ENCODE measurements at places on chromosomes 16 and 17. TPM values are rescaled to one million over a fixed set of nuclear protein-coding genes. Genes with fewer than 3 reads are reported as not detected.

GRCh38 chr16:23031508-23032098 lies 117.6 kb downstream of the USP31 start:
- no peak for DNase-seq

Gene CNTNAP4
- not detected for total RNA-seq

Gene DPH1
- total RNA-seq, result 47.2 TPM

Gene CBFA2T3
- 19.1 TPM for total RNA-seq

DNA sequence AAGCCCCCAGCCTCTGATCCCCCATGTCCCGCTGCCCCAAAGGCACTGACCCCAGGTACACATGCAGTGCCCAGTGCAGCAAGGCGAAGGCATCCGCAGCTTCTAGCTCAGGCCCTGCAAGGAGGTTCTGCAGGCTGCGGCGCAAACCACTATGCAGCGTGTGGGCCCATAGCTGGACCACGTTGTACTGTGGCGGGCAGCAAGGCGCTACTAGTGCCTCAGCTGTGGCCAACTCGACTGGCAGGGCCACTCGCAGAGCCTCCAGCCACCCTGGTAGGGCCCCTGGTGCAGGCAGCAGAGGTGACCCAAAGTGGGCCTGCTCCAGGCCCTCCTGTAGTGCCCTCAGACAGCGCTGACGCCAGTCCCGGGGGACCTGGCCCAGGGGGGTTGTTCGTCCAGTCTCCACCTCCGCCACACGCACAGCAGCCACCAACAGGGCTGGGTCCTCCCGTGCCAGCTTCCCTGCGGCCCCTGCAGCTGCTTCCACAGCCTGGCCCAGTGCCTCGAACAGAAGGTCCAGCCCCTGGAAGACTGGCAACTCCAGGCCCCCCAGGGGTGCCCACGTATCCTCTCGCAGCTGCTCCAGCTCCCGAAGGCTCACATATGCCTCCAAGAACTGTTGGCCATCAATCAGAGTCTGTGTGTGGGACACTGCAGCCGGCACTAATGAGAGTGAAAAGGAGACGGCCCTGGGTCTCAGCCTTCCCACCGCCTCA lies 2.6 kb downstream of the EXOC3L1 start:
- DNase-seq, result no peak

GRCh38 chr17:47276868-47277267 lies 23.2 kb downstream of the ITGB3 start:
- DNase-seq, result no peak

GRCh38 chr16:17129971-17130370 lies 340.8 kb downstream of the XYLT1 start:
- DNase-seq, result no peak

Gene SCARF1
- total RNA-seq, result 2.2 TPM

DNA sequence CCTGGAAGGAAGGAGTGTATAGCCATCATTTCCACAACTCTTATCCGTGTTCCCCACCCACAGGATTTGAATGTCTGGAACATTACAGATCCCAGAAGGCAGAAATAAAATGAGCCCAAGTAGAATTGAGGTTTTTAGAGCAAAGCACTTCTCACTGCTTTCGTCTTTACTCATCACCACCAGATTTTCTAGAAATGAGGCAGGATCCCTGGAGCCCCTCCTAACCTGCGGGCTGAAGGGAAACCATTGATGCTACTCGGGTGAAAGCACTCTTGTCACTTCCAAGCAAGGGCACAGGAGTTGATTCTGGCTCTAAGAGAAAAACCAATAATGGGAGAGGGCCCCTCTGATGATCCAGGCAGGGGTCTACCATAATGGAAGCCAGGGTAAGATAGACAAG lies 2.8 kb upstream of the ALDOC start:
- no peak for DNase-seq

Gene TOX3
- total RNA-seq, result not detected

Gene LUC7L
- total RNA-seq, result 50.5 TPM

Gene MT1H
- total RNA-seq, result not detected

- DNase-seq, result no peak
Measured at GRCh38 chr16:68257906-68258800, 6.2 kb upstream of the SLC7A6 start.

DNA sequence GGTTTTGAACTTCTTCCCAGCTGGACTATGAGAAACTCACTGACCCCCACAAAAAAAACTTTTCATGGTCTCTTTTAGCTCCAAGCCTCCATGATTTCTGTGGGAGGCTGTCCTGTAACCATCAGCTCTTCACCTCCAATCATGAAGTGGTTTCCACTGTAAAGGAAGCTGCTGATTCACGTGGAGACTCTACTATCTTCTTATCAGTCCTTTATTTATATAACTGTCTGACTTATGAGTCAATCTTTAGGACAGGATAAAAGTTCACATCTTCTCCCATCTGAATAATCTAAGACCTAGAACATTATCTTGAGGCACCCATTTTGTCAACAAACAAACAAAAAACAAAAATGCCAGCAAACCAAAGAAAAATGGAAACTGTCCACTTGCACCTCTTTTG lies 409.9 kb downstream of the SLC39A11 start:
- DNase-seq, result no peak

Gene KRTAP17-1
- not detected for total RNA-seq

- peak; percentile 71 for DNase-seq
Measured at GRCh38 chr16:20383106-20384029, 21.2 kb downstream of the PDILT start.

Gene MRM1
- 14.5 TPM for total RNA-seq

Gene SPHK1
- total RNA-seq, result 4.6 TPM

Gene SPG7
- 116 TPM for total RNA-seq

DNA sequence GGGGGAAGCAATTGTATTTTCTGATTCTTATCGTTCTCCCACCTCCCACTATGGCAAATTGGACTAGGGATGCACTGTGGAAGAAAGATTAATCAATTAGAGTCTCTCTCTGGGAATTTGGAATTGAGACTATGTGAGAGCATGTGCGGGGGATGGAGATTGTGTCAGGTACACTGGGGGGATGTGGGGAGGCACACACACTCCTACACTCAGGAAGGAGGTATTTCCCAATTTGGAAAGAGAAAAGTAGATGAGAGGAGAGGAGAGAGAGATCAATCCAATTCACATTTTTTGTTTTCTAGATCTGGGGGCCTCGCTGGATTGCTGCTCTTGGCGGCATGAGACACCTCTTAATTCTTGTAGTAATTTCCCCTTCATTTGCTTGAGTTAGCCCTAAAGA lies 14.3 kb upstream of the PRKCB start:
- DNase-seq, result no peak

Gene ZNF423
- total RNA-seq, result 0.22 TPM

DNA sequence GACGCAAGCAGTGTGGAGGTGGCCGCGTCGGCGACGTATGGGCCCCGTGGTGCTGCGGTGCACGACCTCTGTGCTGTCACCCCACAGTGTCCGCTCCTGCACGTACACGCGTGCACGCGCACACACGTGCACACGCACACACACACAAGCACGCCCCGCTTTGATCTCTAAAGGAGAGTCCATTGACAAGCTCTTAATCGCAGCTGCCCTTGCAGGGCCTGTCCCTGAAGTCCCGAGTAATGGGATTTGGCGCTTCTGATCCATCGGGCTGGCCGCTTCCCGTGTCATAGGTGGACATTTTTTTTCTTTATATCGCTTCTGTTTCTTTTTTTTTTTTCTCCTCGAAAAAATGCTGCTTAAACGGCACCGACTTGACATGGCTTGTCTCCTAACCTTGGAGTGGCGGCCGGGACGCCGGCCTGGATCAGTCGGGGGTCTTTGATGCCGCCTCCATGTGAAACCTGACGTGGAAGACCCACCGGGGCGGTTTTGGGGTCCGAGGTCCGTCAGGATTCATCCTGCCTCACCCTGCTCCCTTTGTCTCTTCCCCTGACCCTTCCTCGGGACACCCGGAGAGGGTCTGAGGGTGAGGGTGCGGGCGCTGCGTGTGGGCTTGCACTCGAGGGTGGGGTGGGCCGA lies 8.3 kb upstream of the AXIN1 start:
- no peak for DNase-seq

DNA sequence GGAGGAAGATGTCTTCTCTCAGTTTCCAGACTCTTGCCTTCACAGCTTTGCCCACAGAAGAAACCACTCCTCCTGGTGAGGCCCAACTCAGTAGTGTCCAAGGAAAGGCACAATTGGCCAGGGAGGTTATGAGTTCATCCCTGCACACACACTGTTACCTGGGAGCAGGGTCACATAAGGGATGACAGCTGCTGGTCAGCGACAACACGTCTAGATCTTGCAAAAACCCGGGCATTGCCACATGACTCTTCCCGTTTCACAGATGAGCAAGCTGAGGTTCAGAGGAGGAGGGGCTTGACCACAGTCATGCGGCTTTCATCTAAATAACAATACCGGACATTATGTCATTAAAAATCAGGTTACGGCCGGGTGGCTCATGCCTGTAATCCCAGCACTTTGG lies 186.0 kb downstream of the COPRS start:
- DNase-seq, result no peak

Gene HSPB9
- not detected for total RNA-seq

DNA sequence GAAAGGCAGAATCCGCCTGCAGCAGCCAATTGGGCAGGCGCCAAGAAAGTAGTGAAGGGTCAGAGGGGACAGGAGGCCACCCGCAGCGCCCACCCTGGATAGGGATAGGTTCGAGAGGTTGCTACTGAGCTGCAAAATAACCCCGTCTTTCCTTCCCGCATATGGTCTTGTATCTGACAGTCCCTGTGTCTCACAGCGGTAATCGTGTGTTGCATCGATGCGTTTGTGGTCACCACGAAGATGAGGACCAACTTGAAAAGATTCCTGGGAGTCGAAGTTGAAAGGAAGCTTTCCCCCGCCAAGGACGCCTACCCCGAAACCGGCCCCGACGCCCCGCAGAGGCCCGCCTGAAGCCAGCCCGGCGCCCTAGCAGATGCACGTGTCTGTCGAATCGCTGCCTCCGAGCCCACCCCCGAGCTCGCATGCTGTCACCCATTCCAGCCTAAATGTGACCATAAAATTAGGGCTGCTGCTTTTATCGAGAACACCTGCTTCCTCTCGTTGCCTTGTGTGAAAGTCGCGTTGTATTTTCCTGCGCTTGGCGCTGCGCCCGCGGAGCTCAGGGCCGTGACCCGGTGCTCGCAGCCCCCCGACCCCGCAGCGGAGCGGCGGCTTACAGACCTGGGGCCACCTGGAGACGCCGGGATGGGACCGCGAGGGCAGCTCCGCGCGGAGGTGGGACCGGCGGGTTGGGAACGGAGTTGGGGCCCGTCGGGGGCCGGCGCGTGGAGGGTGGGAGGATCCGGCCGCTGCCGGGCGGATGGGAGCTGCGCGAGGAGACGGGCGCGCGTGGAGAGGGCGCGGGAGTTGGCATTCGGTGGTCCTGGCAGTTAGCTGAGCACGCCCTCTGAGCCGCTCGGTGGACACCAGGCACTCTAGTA lies at the start of gene CMTM2:
TSS of gene CMTM2 (plus strand) at position 813 of the 881 bp plus-strand sequence. CDS start 145 bp downstream, outside the sequence.
- no peak for DNase-seq

DNA sequence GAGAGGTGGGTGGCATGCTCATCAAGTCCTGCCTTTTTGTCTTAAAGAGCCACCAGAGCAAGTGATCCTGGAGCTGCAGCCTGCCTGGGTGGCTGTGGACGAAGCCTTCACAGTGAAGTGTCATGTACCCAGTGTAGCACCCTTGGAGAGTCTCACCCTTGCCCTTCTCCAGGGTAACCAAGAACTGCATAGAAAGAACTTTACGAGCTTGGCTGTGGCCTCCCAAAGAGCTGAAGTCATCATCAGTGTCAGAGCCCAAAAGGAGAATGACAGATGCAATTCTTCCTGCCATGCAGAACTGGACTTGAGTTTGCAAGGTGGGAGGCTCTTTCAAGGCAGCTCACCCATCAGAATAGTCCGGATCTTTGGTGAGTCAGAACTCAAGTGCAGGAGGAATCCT lies 14.2 kb downstream of the CSH2 start:
- DNase-seq, result no peak

DNA sequence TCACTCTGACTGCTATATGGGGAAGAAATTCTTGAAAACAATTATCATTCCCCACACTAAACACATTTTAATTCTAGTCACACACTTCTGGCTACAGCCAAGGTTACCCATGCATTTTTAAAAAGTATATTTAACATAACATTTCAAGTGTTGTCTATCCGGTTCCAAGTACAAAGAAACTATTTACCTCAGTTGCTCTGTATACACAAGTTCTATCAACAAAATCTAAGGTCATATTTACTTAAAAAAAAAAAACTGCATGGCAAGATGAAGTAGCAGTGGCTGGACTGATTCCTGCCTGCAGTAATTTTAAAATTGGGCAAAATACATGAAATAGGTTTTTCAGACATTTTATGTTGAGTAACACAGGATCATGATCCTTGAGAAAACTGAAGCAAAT lies 155.9 kb upstream of the TOM1L1 start:
- no peak for DNase-seq

Gene NPTX1
- total RNA-seq, result 0.15 TPM

- no peak for DNase-seq
Measured at GRCh38 chr16:50613281-50613963, 65.2 kb downstream of the NKD1 start.

- no peak for DNase-seq
Measured at GRCh38 chr17:64129515-64129764, 504 bp downstream of the ERN1 start.

GRCh38 chr16:49608098-49608497 lies 234.5 kb downstream of the C16orf78 start:
- DNase-seq, result no peak

Gene RHBDL1
- 12.7 TPM for total RNA-seq

DNA sequence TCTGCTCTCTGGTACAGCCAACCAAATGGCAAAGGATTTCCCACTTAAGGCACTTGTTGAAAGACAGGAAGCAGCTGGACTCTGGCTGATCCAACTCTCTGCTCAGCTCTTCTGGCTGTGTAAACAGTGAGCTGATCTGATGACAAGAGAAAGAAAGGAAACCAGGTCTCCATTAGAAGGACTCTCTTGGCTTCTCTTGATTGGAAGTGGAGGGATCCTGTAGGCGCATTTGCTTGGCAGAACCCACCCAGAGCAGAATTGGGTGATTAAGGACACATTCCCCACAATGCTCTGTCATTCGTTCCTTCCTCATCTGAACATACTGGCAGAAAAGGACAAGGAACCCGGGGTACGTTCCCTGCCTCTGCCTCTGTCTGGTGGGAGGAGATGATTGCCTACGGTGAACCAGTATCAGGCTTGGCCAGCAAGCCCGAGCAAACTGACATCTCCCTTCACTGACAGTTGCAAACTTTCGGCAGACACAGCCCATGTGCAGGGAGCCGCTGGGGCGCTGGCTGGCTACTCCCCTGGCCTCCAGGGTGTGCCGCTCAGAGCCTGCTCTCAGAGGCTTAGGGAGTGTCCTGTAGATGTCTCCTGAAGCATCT lies 29.1 kb downstream of the LDHD start:
- no peak for DNase-seq

Gene EVPLL
- not detected for total RNA-seq

Data from HCT116 (cell line).